ENCODE measurements at places on chromosomes 3 and 15.

GRCh38 chr15:40320931-40321371 is 2.5 kb upstream of the INAFM2 start:
- DNase-seq, result no peak

DNA sequence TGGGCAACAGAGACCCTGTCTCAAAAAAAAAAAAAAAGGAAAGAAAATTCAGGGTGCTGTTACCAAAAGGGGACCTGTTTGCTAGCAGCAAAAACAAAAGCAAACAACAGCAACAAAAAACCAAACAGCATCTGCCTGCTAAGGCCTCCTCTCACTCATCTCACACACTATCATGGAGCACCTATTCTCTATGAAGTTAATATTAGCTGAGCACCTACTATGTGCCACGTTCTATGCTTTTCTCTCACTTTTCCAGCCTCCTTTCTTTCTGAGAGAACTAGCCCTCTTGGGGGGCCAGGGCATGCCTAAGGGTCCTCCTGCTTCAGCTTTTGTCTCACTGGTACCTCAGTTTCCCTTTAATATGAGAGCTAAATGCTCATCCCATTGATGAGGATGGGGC is 468 bp upstream of the GPR62 start:
- DNase-seq, result no peak

- DNase-seq, result no peak
Observed at GRCh38 chr3:157248590-157249422, 88.9 kb upstream of the CCNL1 start.

- no peak for DNase-seq
Observed at GRCh38 chr15:49748791-49749190, 127.9 kb downstream of the DTWD1 start.

DNA sequence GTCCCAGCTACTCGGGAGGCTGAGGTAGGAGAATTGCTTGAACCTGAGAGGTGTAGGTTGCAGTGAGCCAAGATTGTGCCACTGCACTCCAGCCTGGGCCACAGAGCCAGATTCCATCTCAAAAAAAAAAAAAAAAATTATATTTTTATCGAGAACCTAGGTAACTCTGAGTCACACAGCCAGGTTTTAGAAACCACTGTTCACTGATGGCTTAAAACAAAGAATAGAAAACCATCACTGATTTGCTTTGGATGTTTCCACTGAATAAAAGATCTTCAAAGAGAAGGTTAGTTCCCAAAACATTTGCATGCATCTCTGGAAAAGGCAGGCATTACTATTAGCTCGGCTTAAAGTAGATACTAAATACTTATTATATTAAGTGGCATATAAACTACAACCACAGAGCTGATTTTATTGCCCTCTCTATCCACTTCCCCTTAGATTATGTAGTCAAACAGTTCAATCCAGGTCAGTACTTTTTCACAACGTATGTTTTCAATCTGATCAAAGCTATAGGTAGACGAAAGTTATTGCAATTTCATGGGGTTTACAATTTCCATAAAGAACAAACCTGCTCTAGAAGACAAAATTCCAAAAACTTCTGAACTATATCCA is 1.4 kb downstream of the B4GALT4 start:
- DNase-seq, result no peak

DNA sequence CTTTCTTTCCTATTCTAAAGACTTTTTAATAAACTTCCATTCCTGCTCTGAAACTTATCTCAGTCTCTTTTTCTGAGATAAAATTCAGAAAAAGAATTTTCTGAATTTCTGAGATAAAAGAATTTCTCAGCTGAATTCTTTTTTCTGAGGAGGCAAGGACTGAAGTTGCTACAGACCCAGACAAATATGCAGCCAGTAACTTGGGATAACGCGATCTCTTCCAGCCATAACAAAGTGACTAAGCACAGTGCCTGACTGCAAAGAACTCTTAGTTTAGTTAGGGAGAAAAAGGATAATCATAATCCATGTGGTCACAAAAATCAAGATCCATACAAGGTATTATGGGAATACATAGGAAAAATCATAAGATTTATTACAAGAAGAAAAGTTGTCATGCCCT is 222.0 kb upstream of the GAP43 start:
- DNase-seq, result no peak

DNA sequence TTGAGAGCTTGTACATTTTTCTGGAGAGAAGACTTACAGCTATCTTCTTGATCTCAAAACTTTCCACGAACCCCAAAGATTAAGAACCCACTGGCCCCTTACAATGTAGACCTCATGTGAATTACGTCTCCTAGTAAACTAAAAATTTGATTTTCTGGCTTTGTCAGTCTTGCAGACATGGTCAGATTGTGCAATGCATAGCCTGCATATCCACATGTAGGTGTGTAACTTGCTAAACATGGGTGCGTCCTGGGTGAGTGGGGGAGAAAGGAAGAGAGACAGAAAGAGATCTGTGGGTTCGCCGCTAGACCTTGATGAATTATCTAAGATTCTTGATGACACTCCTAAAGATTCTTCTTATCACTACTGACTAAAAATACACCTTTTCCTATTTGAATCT is 561.2 kb upstream of the MDFIC2 start:
- DNase-seq, result no peak

DNA sequence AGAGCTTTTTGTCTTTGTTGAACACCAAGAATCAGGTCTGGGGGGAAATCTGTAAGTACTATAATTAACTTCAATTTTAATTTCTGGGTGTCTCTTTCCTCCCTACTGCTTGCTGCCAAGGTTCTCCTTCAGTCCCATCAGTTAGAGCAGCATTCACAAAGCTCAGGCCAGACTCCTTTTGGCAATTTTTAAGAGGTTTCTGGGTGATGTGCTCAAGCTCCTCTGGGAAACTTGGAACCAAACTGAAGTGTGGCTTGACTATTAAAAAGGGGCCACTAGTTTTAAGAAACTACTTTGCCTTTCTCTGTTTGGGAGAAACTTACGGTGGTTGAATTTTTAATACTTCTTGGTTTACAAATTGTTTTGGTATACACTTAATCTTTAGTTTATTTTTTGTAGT is 227.7 kb upstream of the SOX2 start:
- DNase-seq, result no peak

- DNase-seq, result no peak
Observed at GRCh38 chr3:98326105-98326893, 27.4 kb upstream of the OR5K4 start.

DNA sequence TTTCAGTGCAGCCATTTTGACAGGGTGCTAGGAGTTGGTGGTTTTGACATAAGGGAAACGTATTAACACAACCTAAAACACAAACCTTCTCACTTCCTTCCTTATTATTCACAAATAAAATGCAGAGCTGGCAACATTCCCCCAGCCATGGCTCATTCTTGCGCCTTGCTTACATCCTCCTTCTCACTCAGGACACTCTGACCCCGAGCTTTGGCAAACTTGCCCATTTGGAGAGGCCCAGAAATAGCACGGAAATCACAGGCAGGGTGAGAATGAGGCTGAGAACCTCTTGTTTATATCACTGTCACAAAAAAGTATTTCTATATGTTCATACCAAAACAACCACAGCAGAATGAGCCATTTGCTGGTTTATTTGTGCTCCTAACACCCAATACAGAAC is 244.3 kb downstream of the NTRK3 start:
- no peak for DNase-seq

GRCh38 chr15:58294681-58295254 is 137.0 kb upstream of the LIPC start:
- DNase-seq, result no peak

DNA sequence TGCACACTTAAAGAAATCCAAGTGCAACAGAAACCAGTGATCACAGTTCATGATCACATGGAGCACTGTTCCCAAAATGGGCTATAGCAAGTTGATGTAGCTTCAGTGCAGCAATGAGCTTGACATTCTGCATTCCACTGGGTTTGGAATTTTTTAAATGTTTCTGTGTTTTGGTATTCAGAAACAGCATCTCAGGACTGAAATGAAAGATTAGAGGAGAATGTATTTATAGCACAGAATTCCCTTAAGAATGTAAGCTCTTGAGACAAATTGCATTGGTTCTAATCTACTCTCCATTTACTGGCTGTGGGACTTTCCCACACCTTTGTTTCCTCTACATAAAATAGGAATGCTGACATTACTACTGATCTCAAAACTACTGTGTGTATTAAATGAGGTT is 162.7 kb downstream of the FGF12 start:
- no peak for DNase-seq

GRCh38 chr3:124636101-124636862 is 94.0 kb upstream of the UMPS start:
- no peak for DNase-seq

DNA sequence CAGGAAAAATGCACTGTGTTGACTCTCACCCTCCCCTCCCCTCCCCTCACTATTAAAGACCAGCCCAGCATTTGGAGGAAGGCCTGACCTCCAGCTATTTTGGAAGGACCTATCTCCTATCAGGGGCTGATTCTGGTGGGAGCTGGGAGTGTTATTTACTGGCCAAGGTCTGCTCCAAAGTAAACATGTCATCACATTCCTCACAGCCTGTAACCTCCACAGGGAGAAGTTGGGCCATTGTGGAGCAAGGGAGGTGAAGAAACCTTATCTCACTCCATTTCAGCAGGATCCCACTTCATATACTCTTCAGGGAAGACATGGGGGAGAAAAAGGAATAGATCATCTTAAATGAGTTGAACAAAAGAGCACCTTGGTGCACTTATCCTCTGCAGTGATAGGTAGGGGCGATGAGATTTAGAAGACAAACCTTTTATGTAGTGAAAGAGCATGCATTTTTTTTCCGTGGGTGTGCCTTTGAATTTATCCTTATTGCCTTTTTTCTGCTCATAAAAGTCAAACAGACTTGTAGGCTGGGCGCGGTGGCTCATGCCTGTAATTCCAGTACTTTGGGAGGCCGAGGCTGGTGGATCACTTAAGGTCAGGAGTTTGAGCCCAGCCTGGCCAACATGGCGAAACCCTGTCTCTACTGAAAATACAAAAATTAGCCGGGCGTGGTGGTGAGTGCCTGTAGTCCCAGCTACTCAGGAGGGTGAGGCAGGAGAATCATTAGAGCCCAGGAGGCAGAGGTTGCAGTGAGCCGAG is 15.6 kb upstream of the FLNB start:
- DNase-seq, result no peak

DNA sequence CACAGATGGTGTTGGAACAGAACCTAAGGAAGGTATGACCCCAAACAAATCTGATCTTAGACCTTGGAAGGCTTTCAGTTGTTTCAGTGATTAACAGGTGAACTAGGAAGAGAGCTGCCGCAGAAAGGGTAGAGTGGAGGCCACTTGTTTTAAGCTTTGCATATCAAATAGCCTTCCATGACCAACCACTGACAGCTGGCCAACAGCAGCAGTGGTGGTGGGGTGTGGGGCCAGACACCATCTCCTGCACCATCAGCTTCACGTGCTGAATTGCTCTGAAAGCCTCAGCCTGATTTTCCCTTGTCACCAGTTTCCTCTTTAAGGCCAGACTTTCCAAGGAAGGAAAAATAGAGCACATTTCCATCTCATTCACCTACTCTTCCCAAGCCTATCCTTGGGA is 16.6 kb upstream of the OSBPL11 start:
- no peak for DNase-seq

GRCh38 chr3:72816862-72817355 is 31.3 kb downstream of the SHQ1 start:
- DNase-seq, result no peak

DNA sequence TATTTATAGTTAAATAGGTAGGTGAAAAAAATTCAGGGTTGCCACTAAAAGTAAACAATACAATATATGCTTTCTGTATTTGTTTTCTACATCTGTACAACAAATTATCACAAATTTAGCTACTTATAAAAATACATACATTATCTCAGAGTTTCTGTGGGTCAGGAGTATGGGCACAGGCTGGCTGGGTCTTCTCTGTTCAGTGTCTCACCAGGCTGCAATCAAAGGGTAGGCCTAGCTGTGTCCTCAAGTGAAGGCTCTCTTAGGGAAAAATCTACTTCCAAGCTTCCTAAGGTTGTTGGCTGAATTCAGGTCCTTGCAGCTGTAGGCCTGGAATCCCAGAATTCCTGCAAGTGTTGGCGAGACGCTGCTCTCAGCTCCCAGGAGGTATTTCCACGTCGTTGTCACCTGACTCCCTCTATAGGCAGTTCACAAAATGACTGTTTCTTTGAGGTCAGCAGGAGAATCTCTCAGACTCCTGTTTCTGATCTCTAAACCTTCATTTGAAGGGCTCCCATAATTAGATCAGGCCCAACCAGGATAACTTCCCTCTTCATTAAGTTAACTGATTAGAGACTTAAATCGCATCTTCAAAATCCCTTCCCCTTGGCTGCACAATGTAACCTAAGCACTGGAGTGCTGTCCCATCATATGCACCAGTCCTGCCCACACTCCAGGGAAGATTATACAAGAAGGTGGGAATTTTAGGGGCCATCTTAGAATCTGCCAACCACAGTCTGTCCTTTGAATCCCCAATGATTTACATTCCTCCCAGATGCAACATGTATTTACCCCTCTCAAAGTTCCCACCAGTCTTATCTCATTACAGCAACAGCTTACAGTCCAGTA is 296.6 kb downstream of the SUCLG2 start:
- DNase-seq, result no peak

DNA sequence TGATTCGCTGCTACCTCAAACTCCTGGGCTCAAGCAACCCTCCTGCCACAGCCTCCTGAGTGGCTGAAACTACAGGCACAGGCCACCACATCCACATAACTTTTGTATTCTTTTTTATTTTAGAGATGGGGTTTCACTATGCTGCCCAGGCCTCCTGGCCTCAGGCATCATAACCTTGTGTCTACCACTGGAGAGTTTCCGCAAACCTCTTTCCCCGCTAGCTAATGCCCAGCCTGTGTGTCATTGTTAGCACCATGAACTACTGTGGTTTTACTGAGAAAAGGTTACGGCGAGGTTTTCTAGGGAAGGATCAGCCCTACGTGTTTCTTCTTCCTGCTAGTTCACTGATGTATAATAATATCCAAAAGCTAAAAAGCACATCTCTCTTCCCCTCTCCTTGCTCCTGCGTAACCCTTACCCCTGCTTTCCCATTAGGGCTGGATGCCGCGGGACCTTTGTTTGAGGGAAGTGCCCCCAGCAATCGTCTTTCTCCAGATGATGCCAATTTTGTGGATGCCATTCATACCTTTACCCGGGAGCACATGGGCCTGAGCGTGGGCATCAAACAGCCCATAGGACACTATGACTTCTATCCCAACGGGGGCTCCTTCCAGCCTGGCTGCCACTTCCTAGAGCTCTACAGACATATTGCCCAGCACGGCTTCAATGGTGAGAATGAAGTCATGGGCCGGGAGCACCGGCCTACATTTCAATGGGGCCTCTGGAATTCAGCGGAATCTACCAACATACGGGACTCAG is 113.7 kb downstream of the LIPC start:
- DNase-seq, result no peak

Measured in tibial nerve (tissue), 4 donors.